Subcutaneous preadipocyte (primary cell): ENCODE measurements at places on chromosomes 5 and 9. TPM values are rescaled to one million over a fixed set of nuclear protein-coding genes. Genes with fewer than 3 reads are reported as not detected.

Gene SMIM33
- total RNA-seq = not detected in 2 replicates

Gene TLX3
- total RNA-seq = not detected in 2 replicates

Gene TSSK1B
- total RNA-seq = under 0.01 and 0.20 TPM in 2 replicates

Gene RALGPS1
- 2.0 and 3.3 TPM in 2 replicates for total RNA-seq
